K562 (cell line): ENCODE measurements at places on chromosomes 13 and 19. TPM values are rescaled to one million over a fixed set of nuclear protein-coding genes. Genes with fewer than 3 reads are reported as not detected.

The STOML3 gene
- total RNA-seq = not detected in 2 replicates

The ZNF93 gene
- total RNA-seq = 11.6 and 14.1 TPM in 2 replicates

The MARCHF2 gene
- 4.1 and 4.2 TPM in 2 replicates for total RNA-seq

The WASF3 gene
- 0.29 TPM in 2 replicates for total RNA-seq

The B3GNT3 gene
- total RNA-seq = 0.11 TPM in 1 of 2 replicates, not detected in the other

The ENOX1 gene
- not detected in 2 replicates for total RNA-seq

The SYCN gene
- 0.36 TPM in 1 of 2 replicates, not detected in the other for total RNA-seq

The FEM1A gene
- 18.8 and 19.0 TPM in 2 replicates for total RNA-seq

DNA sequence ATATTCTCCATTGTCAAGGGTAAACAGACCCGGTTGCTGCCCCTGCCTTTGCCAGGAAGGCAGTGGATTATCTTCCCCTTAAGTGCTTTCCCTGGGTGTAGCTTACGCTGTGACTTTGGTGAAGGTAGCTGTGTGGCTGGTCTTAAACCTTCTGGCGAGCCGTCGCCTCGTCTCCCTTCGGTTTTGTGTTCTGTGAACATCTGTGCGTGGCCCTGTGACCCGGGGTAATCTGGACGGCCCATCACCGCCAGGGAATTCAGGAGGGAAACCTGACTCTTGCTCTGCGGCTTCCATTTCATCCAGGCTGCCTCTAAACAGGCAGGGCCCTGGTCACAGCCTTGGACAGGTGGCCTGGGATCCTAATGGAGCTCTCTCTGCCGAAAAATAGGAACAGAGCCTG lies 78.7 kb downstream of the SHISA2 start:
- peaks cover 2% of the 10 kb centered on the region; the same call in 1 of the 3 replicates for H3K27me3 ChIP-seq
- no peaks in the 10 kb centered on the region for H3K4me1 ChIP-seq
- H3K27ac ChIP-seq = no peak overlapping the region
- DNase-seq = no peak

- H3K27me3 ChIP-seq = no peaks in the 10 kb centered on the region
- no peak for DNase-seq
- H3K36me3 ChIP-seq = no peaks in the 10 kb centered on the region
- no peaks in the 10 kb centered on the region for H3K4me1 ChIP-seq
- no peak overlapping the region for H3K4me3 ChIP-seq
Observed at GRCh38 chr13:103539265-103539664, 473.0 kb upstream of the SLC10A2 start.

DNA sequence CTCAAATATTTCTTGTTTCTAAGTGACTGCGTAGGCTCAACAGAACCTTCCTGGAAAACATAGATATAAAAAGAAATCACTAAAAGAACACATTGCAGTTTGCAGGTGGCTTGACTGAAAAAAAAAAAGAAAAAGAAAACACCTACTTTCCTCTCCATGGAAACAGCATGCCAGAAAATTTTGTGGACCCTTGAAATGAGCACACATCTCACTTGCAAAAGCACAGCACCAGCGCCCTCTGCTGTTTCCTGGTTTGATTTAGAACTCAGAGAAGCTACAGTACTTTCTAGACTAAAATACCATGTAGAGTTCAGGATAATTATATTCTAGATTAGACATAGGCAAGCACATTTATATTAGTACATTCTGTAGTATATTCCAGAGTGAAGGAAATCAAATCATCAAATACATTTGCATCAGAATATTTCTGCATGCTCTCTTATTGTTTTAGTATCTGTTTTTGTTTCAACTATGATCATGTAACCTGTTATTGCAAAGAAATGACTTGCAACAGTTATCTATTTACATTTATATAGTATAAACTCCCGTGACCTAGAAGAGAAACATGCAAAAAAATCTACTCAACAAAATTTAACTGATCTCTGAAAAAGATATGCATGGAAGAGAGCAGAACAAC lies 22.3 kb upstream of the XPO4 start:
- H3K27me3 ChIP-seq = no peaks in the 10 kb centered on the region
- no peaks in the 10 kb centered on the region for H3K36me3 ChIP-seq

DNA sequence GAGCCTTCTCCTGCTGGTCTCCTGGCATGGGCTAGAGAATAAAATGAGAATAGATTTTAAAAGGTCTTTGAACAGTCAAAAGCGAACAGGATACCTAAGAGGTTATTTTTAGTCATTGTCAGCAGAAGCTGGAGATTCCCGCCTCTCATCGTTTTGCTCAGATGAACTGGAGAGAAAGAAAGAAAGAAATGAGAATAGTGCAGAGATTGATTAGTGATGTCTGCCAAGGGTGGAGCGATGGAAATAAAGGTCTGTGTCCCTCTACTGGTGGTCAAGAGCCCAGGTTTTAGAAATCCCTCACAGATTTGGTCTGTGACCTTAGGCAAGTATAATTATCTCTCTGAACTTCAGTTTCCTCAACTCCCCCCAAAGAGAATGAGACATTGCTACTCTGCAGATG lies 5.3 kb downstream of the NCAN start:
- H3K27ac ChIP-seq = no peak overlapping the region
- peaks cover 8% of the 10 kb centered on the region; the same call in 1 of the 2 replicates for H3K4me1 ChIP-seq
- H3K4me3 ChIP-seq = no peak overlapping the region
- H3K27me3 ChIP-seq = peaks cover 35% of the 10 kb centered on the region
- peak; percentile 70 for DNase-seq

DNA sequence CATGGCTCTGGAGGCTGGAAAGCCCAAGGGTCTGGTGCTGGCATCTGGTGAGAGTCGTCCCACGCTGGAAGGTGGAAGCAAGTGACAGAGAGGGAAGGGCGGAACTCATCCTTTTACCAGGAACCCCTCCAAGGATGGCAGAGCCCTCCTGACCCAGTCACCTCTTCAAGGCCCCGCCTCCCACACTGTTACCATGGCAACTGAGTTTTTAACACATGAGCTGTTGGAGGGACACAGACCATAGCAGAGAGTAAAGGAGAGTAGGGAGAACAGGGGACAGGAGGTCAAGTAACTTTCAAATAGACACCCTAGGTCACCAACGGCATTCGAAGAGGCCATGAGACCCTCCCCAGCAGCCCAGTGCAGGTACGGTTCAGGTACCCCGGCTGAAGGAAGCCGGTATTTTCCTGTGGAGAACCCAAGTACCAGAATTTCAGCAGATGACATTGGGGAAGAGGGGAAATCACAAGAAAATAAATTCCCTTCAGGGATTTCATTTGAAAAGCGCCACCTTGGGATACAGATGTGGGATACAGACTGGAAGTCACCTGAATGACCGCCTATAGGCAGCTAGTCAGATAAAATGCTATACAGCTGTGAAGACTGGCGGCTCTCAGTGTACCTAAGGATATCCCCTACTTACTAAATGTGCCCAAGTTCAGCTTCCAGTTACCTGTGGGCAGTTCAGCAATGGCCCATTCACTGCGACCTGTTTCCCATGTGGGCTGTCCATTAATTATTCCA lies 8.0 kb downstream of the IL17D start:
- H3K36me3 ChIP-seq = no peaks in the 10 kb centered on the region
- no peaks in the 10 kb centered on the region; the same call in 1 of the 2 replicates for H3K27me3 ChIP-seq
- H3K4me3 ChIP-seq = no peak overlapping the region
- no peak overlapping the region for H3K27ac ChIP-seq
- DNase-seq = peak; percentile 30
- peaks cover 2% of the 10 kb centered on the region; the same call in 2 of the 3 replicates for H3K4me1 ChIP-seq

DNA sequence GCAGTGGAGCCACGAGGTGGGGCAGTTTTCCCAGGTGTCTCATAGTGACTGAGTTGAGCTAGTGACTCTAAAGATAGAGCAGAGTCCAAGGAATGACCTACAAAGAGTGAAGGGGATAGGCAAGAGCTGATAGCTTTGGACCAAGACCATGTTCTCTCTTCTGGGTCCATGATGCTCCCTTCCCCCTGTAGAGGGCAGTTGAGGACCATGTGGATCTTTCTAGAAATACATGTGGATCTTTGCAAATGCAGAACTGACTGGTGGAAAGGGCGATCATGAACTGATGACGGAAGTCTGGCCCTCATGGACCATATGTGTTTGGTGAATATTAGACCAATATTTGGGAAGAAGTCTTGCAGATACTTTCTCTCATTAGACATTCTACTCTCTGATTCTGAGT lies 6.9 kb downstream of the PSG1 start:
- no peak overlapping the region for H3K4me3 ChIP-seq
- H3K27me3 ChIP-seq = no peaks in the 10 kb centered on the region; the same call in 2 of the 3 replicates
- H3K4me1 ChIP-seq = no peaks in the 10 kb centered on the region

DNA sequence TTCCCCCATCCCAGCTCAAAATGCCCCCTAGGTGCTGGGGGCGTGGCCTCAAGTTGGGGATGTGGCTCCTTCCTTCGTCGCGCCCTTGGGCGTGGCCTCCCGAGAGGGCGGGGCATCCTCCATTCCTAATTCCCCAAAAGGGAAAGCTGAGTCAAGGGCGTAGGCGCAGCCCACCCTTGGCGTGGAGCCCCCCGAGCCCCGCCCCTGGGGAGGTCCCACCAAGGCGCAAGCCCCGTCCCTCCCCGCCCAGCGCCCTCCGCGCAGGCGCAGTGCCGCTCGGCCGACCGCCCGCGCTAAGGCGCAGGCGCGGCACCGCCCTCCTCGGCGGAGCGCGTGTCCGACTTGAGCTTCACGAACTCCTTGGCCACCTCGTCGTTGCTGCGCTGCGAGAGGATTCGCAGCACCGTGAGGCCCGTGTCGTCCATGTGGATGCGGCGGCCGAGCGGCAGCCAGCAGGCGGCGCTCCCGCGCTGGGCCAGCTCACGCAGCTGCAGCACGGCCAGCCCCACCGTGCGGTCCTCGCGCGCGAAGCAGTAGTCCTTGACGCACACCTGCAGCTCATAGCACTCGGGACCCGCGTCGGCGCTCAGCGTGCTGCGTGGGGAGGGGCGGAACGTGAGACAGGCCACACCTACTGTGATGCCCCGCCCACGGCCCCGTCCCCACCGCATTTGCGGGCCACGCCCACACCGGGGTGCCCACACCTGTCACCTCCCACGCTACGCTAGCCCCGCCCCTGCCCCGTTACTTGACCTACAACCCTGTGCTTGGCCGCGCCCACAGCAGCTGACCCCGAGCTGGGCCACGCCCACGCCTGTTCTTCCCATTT lies 50.5 kb downstream of the COLGALT1 start:
- H3K27me3 ChIP-seq = no peaks in the 10 kb centered on the region
- peaks cover 61% of the 10 kb centered on the region for H3K4me1 ChIP-seq
- DNase-seq = peak; percentile 95
- H3K4me3 ChIP-seq = peak overlapping the region; percentile 43
- H3K27ac ChIP-seq = peak overlapping the region; percentile 94
- no peaks in the 10 kb centered on the region for H3K36me3 ChIP-seq

DNA sequence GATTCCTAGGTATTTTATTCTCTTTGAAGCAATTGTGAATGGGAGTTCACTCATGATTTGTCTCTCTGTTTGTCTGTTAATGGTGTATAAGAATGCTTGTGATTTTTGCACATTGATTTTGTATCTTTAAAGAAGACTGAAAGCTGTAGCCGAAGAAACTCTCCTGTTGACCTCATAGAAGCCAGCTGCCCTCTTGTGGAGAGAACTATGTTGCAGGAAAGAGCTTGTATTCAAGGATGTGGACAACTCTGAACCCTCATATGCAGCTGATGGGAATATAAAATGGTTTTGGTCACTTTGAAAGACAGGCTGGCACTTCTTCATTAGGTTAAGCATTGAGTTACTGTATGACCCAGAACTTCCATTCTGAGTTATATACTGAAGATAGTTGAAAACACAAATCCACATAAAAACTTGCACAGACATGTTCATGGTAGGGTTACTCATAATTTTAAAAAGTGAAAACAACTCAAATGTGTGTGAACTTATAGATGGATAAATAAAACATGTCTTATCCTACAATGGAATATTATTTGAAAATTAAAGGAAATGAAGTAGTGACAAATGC lies 65.8 kb upstream of the SLITRK6 start:
- peak; percentile 1 for DNase-seq
- H3K27ac ChIP-seq = no peak overlapping the region
- no peak overlapping the region for H3K4me3 ChIP-seq
- H3K4me1 ChIP-seq = no peaks in the 10 kb centered on the region
- no peaks in the 10 kb centered on the region for H3K36me3 ChIP-seq

DNA sequence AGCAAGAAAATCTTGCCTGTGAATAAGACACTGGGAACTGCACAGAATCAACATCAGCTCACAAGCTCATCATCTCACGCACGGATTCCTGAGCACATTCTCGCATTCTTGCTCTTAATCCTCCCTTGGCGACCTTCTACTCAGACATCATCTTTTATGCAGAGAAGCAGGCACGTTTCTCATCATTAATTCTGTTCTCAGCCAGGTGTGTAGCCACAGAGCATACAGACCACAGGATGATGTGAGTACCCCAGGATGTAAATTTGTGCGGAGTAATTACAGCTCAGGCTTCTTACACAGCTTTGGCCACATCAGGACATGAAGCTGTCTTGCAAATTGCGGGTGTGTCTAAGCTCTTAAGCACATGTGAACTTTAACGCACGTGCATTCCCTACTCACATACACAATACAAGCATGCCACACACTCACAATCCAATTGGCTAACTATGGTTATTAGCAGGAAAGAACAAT lies 36.5 kb upstream of the SACS start:
- DNase-seq = no peak
- peaks cover 11% of the 10 kb centered on the region for H3K27me3 ChIP-seq
- H3K4me3 ChIP-seq = no peak overlapping the region
- H3K36me3 ChIP-seq = no peaks in the 10 kb centered on the region
- H3K4me1 ChIP-seq = no peaks in the 10 kb centered on the region

GRCh38 chr13:97934590-97934989 lies 18.9 kb upstream of the IPO5 start:
- H3K36me3 ChIP-seq = no peaks in the 10 kb centered on the region
- H3K27me3 ChIP-seq = no peaks in the 10 kb centered on the region
- H3K27ac ChIP-seq = no peak overlapping the region
- no peak for DNase-seq
- no peaks in the 10 kb centered on the region for H3K4me1 ChIP-seq

DNA sequence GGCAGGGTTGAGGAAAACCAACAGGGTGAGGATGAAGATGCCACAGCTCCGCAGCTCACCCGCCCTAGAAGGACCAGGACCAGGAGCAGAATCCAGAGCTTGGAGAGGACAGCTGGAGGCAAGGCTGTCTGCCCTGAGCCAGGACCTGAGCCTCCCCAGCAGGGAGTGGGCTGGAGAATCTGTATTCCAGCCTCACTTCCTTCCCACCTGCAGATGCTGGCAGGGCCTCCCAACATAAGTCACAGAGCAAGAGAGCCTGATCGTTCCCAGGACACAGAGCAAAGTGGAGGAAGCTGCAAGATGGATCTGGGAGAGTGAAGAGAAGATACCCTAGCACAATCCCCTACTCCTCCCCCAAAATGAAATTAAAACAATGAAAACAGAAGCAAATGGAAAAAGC lies 61.7 kb upstream of the WASF3 start:
- no peaks in the 10 kb centered on the region for H3K4me1 ChIP-seq
- peaks cover 6% of the 10 kb centered on the region; the same call in 1 of the 2 replicates for H3K27me3 ChIP-seq
- no peak overlapping the region for H3K27ac ChIP-seq
- no peaks in the 10 kb centered on the region for H3K36me3 ChIP-seq
